ENCODE measurements at places on chromosomes 7 and 10. TPM values are rescaled to one million over a fixed set of nuclear protein-coding genes. Genes with fewer than 3 reads are reported as not detected.

Gene ACSM6
- total RNA-seq, result 1.8 TPM

Gene NUTM2E
- total RNA-seq, result 0.16 TPM

Gene GPR85
- 2.8 TPM for total RNA-seq

Gene CD36
- total RNA-seq, result 25.7 TPM

Gene LRRD1
- total RNA-seq, result not detected

Gene ACSL5
- total RNA-seq, result 117 TPM

Gene SCD
- 45.8 TPM for total RNA-seq
